ENCODE measurements at places on chromosomes 2 and 18. TPM values are rescaled to one million over a fixed set of nuclear protein-coding genes. Genes with fewer than 3 reads are reported as not detected.

GRCh38 chr18:3660739-3661515, 211.0 kb downstream of the TGIF1 start:
- H3K36me3 ChIP-seq, result peaks cover 29% of the 10 kb centered on the region
- H3K4me1 ChIP-seq, result peaks cover 18% of the 10 kb centered on the region
- H3K27ac ChIP-seq, result peak overlapping the region; percentile 35
- no peak for DNase-seq
- H3K27me3 ChIP-seq, result no peaks in the 10 kb centered on the region

Gene PIAS2
- 78.7 TPM for total RNA-seq

- no peak overlapping the region for H3K27ac ChIP-seq
- H3K4me3 ChIP-seq, result no peak overlapping the region
- peaks cover 8% of the 10 kb centered on the region for H3K4me1 ChIP-seq
- no peak for DNase-seq
- H3K36me3 ChIP-seq, result no peaks in the 10 kb centered on the region
These were observed 1.6 kb upstream of the CNDP2 start for GRCh38 chr18:74494514-74494913.

DNA sequence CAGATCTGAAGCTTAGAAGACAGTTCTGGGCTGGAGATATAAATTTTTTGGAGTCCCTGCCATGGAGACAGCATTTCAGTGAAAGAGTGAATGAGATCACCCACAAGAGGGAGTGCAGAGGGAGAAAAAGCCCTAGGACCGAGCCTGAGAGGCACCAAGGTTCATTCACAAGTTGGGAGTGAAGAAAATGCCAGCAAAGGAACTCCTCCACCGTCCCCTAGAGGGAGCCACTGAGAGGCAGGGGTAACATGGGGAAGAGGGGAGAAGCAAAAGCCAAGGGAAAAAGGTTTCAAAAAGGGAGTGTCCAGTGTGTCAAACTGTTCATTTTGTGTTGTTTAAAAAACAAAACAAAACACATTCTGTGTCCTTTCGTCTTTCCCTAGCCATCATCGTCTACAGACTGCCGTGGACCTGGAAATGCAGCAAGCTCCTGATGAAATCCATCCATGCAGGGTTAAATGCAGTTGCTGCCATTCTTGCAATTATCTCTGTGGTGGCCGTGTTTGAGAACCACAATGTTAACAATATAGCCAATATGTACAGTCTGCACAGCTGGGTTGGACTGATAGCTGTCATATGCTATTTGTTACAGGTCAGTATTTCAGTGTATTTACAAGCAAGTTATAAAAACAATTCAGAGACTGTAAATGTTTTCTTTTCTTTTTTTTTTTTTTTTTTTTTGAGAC, 19.1 kb downstream of the CYBRD1 start:
- no peak overlapping the region for H3K4me3 ChIP-seq
- no peaks in the 10 kb centered on the region for H3K27me3 ChIP-seq
- no peaks in the 10 kb centered on the region for H3K4me1 ChIP-seq
- DNase-seq, result peak; percentile 17

- no peaks in the 10 kb centered on the region for H3K27me3 ChIP-seq
- peak overlapping the region; percentile 64 for H3K27ac ChIP-seq
- no peak for DNase-seq
These were observed 52.4 kb downstream of the ASAP2 start for GRCh38 chr2:9258953-9259399.

GRCh38 chr2:233418052-233418760, 63.9 kb downstream of the DGKD start:
- peaks cover 43% of the 10 kb centered on the region for H3K4me1 ChIP-seq
- no peaks in the 10 kb centered on the region for H3K27me3 ChIP-seq
- H3K4me3 ChIP-seq, result no peak overlapping the region
- no peak for DNase-seq
- no peak overlapping the region for H3K27ac ChIP-seq
- H3K36me3 ChIP-seq, result peaks cover 6% of the 10 kb centered on the region

All from A673 (cell line).